ENCODE measurements at places on chromosomes 5 and 9.

DNA sequence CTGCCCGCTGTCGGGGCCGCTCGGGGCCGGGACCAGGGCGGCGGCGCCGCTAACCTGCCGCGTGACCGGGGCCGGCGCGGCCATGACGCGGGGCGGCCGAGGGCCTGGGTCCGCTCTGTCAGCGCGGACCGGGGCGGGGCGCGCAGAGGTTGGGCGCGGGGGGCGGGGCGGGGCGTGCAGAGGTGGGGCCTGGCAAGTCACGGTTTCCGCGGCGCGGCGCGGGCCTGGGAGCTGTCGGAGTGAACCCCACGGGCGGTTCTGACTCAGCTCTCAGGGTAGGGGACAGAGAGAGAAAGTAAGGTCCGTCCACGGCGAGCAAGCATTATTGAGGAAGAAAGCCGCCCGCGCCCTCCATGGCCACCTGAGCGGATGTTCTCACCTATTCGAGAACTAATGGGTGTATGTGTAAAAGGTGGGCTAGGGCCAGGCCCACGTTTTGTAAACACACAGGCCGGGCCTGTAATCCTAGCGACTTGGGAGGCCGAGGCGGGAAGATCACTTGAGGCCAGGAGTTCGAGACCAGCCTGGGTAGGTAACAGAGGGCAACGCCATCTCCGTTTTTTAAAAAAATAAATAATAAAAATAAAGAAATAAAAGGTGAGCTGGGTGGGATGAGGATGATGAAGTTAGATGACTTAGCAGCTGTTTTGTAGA lies at the start of gene PRXL2C:
TSS of gene PRXL2C (minus strand) at position 120 of the 654 bp plus-strand sequence. CDS start at position 84, 36 bp downstream.
- DNase-seq = peak; percentile 96

DNA sequence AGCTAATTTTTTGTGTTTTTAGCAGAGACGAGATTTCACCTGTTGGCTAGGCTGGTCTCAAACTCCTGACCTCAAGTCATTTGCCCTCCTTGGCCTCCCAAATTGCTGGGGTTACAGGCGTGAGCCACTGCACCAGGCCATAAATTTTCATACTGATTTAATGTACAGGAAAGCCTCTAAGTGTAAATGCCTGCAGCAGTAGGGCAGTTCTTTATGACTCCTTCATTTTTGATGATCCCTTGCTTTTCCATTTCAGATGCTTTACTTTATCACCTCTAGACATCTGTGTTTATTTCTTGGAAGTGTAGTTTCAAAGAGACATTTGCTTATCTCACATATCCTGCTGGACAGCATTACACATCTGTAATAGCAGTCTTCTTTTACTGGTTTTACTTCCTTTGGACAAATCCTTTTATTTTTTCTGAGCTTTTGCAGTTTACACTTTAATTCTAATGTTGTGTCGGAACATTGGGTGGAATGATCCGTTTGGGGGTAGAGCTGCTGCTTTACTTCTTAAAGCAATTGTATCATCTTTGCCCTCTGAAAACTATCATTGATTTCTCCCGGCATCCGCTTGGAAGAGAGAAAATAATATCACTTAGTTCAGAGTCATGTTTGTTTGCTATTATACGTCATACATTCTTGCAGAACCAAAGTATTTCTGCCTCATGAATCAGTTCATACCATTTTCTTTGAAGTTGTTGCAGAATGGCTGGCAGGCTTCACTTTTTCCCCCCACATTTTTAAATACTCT lies 36.0 kb downstream of the SCGB3A1 start:
- no peak for DNase-seq

DNA sequence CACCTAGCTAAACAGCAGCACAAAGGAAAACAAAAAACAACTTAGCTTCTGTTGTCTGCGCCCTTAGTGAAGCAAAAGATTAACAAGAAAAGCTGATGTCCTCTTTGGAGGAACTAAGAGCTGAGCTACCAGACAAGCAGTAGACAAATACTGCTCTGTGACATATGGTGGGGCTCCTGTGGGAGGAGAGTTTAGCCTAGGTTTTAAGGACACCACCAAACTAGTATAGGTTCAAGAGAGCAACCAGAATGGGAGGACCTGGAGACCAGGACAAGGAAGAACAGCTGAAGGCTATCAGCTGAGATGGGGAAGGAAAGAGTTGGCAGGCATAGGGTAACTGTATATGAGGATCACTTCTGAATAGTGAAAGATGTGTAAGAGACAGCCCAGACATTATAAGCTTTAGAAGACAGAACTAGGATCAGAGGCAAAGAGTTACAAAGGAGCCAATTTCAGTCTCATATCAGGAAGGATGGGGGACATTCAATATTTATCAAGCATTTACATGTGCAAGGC lies 27.2 kb downstream of the FBXW2 start:
- no peak for DNase-seq

DNA sequence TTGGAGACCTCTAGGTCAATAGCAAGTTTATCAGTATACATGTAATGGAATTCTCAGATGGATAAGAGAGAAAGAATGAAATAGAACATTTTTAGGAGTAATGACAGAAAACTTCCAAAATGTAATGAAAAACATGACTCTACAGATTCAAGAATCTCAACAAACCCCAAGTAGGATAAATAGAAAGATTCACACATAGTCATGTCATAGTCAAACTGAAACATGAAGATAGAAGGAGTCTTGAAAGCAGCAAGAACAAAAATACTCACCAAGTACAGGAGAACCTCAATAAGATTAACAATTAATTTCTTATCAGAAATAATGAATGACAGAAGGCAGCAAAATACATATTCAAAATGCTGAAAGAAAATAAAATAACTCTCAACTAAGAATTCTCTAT lies 164.5 kb downstream of the SPATA31D1 start:
- no peak for DNase-seq

DNA sequence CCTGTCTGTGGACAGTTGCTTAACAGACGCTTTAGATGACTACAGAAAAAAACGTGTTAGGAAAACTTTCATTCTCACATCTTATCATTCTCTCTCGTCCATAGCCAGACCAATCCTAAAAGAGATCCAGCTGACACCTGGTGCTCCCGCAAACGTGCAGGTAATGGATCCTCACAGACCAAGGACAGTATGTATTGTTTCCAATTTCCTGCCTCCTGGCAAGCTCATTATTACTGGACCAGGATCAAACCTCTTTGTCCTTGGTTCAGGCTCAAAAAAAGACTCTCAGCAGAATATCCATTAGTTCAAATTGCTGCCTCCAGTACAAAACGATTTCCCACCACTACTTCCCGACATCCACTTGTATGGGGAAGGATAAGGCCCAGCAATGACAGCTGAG lies 62.4 kb downstream of the SERINC5 start:
- DNase-seq = no peak

GRCh38 chr9:89466451-89467277 lies 31.2 kb downstream of the SEMA4D start:
- DNase-seq = no peak

DNA sequence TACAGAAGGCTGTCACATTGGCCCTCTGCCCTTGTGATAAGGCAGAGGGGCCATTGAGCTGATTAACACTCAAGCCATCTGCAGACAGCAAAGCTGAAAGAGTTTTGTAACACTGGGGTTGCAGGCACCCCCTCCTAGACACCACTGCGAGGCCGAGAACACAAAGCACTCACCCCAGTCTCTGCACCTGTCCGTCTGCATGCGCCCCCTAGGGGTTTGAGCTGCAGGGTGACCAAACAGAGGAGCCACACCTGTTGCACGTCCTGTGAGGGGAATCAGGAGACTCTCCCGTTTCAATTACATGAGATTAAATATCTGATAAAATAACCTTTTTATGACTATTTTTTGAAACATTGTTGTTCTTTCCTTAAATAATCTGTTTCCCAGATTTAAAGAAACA lies 1180.4 kb downstream of the CDH9 start:
- no peak for DNase-seq

DNA sequence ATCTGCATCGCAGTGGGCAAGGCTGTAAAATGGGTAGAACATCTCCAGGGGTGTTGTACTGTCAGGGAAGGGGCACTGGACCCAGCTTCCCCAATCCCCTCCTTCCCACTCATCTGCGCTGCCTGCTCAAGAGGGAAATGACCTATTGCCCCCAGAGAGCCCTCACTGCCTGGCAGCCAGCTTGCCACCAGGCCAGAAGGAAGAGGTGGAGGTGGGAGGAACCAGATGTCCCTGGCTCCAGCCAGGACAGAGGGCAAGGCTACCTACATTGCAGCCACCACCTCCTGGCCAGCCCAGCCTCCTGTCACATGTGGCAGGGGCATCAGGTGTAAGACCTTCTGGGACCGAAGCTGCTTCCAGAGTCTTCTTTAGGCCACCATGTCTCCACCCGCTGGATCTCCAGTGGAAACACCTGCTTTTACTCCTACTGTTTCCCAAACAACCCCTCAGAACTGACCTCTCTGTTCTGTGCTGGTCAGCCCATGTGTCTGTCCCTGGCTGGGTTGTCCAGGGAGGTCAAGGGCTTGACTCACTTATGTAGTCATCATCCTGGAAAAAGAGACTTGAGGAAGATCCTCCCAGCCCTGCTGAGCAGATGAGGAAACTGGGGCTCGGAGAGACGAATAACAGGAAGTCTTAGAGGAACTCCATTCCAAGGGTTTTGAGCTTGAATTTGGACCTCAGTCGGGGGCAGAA lies 42.3 kb downstream of the JADE2 start:
- peak; percentile 83 for DNase-seq

DNA sequence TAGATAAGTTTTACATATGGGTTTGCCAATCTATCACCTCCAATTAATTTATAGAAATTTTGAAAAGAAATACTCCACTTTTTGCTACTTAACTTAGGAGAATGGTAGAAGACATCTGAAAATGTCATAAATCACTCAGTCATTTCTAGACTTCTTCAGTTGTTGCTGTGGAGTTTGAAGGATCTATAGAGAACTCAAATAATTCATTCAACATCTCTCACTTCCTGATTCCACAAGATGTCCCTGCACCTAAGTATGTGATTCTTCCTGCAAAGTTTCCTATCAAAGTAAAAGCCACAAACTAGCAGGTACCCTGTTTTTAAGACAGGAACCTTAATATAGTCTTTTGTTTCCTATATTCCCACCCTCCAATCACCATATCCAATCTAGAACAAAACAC lies 297.1 kb upstream of the ATP10B start:
- no peak for DNase-seq

DNA sequence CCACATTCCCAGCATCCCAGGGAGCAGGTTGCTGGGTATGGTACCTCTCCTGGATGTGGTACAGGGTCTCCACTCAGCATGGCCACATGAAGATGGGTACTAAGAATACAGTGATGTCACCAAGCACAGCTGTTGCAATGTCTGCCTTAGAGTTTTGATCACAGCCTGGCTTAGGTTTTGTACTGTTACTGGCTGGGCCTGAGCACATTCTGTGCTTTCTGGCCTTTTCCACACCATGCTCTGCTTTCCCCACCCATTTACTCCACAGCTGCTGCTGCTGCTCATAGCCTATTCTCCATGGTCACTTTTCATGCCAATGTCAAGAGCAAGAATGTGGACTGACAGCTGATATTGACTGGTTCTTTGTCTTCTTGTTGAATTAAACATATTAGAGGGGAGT lies 481.9 kb downstream of the ARHGEF28 start:
- DNase-seq = no peak

GRCh38 chr5:78399116-78399515 lies 38.7 kb downstream of the SCAMP1 start:
- no peak for DNase-seq

DNA sequence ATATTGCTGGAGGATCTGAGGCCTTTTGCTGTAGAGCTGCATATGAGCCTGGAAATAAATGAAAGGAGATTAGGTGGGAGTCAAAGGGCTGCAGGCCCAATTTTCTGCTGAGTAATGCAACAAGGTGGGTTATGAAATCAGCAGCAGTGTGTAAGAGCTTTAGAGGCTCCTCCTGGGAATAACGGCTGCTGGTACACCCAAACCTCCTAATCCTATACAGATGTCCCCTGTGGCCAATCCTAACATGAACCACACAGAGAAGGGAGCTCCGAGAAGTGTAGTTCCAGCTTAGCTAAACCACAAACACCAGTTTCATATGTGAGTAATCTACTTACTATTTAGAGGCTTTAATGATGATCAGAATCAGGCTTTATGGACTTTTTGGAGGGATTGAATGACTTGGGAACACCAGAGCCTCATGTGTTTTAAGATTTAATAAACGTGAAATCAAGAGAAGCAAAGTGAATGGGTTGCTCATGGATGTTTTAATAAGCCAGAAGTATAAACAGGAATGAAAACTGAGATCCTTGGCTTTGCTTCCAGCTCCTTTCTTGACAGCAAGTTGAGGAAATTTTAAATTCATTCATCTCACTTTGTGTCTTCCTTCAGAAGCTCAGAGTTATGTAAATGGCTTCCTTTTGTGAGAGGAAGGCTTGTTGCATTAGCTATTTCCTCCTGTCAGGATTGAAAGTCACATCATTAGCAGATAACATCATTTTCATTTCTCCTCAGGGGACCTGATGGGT lies 437.5 kb downstream of the TMEM232 start:
- no peak for DNase-seq

- DNase-seq = no peak
These were observed 119.6 kb upstream of the TAF11L2 start for GRCh38 chr5:17378346-17378997.

- DNase-seq = no peak
These were observed 220.0 kb downstream of the SLC12A2 start for GRCh38 chr5:128303593-128303992.

DNA sequence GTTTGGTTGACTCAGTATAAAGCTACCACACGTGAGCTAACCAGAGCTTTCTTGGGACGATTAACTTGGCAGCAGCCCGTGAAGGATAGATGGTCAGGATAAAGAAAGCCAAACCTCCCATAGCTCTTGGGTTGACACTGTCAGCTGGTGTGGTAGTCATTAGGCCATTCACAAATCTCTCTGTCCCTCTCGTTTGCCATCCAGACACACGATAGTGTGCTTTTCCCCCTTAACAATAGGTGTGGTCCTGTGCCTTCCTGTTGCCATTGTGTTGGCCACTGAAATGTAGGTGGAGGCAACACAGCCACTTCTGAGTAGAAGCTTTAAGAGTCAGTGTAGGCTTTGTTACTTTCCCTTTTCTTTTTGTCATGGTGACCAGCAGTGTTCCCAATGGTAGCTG lies 11.7 kb downstream of the OR13J1 start:
- no peak for DNase-seq

DNA sequence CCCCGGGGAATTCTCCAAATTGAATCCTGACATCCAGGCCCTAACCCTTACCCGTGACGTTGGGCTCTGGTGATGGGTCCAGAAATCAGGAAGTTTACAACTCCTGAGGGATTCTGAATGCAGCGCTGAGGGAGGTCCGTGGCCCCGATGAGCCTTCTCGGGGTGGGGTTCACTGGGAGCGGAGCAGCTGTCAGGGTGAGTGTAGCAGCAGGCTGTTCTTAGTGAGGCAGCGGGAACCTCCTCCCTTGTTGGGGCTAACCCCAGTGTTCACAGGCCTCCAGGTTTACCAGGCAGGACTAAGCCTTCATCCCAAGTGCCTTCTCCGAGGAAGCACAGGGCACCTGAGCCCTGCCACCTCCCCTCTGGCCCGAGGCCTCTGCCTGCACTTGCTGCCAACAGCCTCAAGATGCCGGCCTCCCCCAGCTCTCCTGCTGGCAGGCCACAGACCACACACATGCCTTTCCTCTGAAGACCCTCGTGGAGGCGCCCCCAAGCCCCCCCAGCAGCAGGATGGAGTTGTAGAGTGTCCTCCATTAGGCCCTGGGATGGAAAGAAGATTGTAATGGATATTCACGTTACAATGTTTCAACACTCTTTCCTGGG lies 7.3 kb upstream of the ADAMTS16 start:
- no peak for DNase-seq
